EH (cell line): ENCODE measurements at places on chromosomes 12 and 14.

DNA sequence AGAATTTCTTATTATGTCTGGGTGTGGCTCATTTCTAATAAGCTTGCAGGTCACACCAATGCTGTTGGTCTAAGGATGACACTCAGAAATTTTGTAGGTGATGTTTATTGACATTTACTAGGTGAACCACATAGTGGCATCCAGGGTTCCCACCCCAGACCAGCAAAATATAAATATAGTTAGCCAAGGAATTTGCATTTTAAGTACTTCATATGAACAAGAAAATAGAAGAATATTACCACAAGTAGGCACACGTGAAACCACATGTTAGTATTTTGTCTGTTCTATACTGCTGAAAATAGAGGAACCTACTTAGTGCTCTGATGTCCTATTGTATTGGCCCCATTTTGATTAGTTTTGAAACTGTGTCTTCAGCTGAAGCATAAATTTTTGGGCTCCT, 71.1 kb downstream of the USP15 start:
- peak; percentile 7 for DNase-seq

GRCh38 chr12:116266168-116266601, 11.3 kb downstream of the MED13L start:
- DNase-seq, result peak; percentile 62

DNA sequence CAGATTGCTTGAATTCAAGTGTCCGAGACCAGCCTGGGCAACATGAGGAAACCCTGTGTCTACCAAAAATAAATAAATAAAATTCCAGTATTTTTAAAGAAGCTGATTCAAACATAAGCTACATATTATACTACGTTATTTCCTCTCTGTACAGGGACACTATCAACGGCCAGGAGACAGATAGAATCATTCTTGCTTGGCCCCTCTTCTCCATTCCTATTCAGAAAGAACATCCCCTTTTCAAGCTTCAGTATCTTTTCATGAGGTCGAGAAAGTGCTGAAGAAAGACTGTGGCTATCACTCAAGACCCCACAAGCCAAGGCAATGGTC, 314 bp upstream of the DHRS7 start:
- no peak for DNase-seq

DNA sequence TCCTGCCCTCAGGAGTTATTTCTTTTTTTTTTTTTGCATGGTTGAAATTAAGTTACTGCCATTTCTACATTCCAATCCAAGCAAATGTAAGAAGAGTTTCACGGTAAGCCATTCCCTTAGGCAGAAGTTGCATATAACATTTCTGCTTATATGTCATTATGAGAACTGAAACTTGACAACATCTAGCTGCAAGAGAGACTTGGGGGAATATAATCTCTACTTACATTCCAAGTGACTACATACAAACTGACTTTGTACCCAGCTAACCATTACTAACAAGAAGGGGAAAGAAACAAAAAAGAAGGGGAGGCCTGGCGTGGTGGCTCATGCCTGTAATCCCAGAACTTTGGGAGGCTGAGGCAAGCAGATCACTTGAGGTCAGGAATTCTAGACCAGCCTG, 7.3 kb upstream of the RESF1 start:
- DNase-seq, result no peak

DNA sequence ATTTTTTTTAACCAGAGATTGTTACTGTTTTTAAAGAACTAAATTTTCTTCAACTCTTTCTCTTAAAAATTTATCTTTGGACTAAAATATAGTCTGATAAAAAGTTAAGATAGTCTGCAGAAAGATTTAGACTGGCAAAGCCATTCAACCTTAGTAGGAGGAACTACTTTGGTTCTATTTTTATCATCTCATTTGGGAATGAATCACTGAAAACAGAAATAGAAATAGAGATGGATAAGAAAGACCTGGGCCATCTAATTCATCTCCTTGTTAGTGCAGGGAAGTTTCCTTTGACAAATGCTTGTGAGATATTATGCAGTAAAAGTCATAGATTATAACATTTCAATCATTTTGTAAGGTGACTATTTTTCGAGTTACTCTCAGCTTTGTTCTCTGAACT, 263.2 kb upstream of the NPAS3 start:
- peak; percentile 32 for DNase-seq

DNA sequence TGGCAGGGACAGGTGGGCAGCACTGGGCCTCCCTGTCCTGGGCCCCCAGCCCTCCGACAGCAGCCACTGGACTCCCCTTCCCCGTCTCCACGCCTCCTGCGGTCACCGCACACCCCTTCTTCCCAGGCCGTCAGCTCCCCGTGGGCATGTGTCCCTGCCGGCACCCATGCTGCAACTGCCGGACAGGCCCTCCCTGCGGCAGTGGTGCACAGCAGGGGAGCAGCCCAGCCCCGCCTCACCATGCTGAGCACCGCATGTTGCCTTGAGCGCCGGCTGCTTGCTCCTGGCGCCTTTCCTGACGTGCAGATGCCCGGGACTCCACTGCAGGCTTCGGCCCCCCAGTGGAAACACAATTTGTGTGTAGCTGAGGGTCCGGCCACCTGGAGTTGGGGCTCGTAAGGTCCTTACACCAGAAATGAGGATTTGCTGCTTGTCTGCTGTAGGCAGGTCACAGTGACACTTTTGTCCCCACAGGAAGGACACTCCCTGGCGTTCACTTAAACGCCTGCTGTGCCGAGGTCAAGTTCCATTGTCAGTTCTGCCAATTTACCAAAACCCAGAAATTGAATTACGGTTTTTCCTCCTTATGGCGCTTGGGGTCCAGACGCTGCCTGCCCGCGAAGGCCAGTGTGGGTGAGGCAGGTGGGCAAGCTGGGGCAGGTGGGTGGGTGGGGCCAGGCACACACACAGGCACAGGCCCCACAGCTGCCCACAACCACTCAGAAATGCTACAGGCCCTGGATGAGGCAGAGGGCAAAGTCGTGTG, 28.2 kb upstream of the MMP17 start:
- DNase-seq, result no peak

DNA sequence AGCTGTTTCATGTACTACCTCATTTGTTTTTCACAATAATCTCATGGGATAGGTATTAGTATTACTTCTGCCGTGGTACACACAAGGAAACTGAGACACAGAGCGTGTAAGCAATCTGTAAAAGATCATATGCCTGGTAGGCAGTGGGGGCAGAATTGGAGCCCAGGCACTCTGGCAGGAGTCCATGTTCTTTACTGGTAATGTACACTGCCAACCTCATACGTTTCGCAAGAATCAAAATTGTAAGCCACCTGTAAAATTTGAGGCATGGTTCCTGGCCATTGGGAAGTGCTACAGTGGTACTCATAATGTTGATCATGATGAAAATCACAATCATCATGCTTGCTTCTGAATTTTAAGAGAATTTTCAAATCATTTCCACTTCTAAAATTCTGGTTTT, 40.7 kb downstream of the TMTC1 start:
- no peak for DNase-seq

GRCh38 chr14:31582836-31583452, 21.7 kb downstream of the NUBPL start:
- no peak for DNase-seq

DNA sequence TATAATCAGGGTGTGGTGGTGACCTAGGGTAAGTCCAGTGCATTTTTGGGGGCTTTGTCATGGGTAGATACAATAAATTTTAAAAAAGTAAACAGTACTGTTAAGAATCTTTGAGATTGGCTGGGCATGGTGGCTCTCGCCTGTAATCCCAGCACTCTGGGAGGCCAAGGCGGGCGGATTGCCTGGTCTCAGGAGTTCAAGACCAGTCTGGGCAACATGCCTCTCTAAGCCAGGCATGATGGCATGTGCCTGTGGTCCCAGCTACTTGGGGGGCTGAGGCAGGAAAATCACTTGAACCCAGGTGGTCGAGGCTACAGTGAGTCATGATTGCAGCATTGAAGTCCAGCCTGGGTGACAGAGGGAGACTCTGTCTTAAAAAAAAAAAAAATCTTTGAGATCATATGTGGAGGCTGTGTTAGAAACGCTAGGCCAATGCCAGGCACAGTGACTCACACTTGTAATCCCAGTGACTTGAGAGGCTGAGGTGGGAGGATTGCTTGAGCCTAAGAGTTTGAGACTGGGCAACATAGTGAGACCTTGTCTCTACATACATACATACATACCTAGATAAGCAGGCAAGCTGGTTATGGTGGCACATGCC, 67.7 kb downstream of the PRKCH start:
- DNase-seq, result no peak

DNA sequence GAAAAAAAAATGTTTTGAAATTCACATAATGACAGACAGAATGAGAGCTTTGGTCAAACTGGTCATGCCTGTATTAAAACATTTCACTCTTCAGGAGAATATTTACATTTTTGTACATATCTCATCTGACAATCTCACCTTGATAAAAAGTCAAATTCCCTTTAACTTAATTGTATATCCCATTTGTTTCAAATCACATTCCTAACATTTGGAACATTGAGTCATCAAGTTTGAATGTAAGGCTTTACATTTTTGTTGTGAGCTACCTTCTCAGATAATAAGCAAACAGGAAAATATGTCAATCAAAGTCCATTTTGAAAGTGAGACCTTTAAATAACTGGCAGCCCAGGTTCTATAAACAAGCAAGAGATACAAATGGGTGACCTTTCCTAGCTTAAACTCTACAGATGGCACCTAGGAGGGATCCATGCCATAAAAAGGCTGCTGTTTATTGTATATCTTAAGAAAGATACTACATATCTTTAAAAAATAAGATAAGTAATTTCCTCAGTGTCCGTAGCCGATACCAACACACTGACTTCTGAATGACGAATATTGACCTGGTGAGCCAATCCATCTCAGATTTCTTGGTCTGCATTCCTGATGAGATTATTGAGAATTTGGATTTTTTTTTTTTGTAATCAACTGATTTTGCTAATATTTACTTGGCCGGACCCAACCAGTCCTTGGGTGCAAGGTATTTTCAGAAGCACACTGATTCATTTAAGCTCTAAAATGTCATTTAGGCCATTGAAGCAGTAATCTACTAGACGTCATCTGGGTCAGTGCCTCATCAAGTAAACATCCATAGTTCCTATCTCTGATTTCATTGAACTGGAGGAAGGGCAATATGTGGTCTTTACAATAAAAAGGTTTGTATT, 259.6 kb downstream of the BTG1 start:
- no peak for DNase-seq

- peak; percentile 24 for DNase-seq
Observed at GRCh38 chr14:67982711-67983608, 163.4 kb downstream of the RAD51B start.
